CD14-positive monocyte (primary cell): ENCODE measurements at places on chromosomes 2 and 18.

GRCh38 chr2:28668106-28668814 lies 83.4 kb upstream of the PPP1CB start:
- DNase-seq: no peak

GRCh38 chr18:54181856-54182602 lies 42.4 kb downstream of the MBD2 start:
- no peak for DNase-seq

DNA sequence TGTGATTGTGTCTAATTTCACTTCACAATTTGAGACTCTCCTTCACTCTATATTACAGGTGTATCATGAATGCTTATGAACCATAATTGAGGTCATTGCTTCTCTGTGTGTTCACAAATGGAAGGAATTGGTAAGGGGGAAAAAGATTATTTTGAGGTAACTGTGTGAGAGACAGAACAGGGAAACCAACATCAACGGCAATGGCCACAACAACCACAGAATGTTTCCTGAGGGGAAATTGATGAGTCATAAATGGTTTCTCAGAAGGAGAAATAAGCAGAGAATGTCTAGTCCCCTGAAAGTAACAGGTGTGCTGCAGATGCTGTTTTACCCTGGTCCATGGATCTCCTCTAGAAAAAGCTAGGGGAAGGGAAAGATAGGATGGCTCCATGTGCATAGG lies 361.2 kb upstream of the GALNT5 start:
- DNase-seq: no peak

- no peak for DNase-seq
Measured at GRCh38 chr2:125427721-125428315, 1228.1 kb upstream of the GYPC start.

GRCh38 chr2:241036397-241036963 lies 38.1 kb downstream of the SNED1 start:
- DNase-seq: peak; percentile 3

GRCh38 chr2:54858021-54858681 lies 134.7 kb downstream of the EML6 start:
- no peak for DNase-seq

GRCh38 chr18:12005538-12006487 lies 24.5 kb downstream of the IMPA2 start:
- no peak for DNase-seq

- DNase-seq: no peak
Measured at GRCh38 chr2:240557101-240557751, 562 bp downstream of the ANKMY1 start.

DNA sequence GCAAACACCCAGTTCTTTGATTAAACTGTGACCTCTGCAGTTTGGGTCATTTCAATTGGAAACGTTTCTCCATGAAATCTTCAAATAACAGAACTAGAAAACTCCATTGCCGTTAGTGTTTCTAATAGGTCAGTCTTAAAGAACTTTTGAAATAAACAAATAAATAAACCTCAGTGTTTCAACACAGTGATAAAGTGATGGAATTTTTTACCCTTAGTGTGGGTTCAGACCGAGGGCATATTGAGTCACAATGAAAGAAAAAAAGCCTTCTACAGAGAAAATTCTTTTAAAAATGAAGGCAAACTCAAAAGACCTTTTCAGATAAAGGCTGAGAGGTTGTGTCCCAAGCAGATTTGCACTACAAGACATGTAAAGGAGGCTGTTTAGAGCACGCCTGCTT lies 149.6 kb downstream of the NCKAP5 start:
- no peak for DNase-seq

DNA sequence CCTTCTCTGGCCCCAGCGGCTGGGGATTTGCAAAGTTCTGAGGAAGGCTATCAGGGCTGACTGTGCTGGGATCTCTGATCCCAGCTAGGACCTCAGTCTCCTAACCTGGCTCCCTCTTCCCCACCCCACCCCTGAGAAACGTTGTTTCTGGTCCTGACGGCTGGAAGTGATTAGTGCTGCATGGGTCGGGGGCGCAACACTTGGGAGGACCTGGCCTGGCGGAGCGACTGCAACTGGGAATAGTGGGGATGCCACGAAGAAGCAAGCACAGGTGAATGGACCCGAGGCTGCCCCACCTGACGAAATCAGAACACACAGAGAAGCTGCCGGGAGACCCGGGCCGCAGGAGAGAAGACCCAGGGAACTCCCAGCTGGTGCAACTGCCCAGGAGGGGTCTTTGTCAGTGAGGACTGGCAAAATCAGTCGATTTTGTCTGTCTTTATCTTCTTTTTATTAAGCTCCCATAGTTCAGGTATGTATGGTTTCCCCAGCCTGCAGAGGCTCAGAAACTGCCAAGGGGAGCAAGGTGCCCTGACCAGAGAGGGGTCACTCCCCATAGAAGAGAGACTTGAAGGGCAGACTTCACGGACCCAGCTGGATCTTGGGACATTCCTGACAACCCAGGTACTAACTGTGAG lies 656 bp upstream of the LBX2 start:
- DNase-seq: no peak

DNA sequence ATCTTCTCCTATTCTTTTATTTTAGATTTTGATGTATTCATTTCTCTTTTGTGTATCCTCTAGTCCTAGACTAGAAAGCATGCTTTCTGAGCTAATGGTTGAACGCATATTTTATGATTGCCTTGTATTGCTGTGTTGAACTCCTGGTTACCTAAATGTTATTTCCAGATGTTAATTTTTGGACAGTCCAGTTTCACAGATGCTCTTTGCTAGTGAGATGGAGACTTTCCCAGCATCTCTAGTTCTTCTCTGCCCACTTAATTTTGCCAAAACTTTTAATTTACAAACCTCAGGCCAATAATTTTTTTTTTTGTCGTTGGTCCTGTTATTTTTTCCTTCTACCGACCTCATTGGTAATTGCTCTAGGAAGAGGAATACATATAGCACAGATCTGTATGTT lies 153.2 kb downstream of the HAUS1 start:
- DNase-seq: no peak

DNA sequence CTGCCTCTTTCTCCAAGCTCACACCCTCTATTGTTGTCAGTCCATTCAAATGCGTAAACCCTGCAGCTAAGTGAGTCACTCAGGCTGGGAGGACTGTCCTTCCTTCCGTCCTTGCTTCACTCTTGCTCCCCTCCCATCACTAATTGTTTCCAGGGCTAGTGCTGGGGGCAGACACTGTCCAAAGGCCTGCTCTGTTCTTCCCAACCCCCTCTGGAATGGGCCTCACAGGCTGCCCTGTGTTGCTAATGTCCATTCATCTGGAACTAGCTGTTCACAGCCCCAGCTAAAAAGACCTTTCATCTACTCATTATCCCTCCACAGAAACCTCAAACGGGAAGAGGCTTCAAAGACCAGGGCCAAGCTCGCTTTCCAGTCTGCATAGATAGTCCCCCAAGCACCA lies 31.9 kb upstream of the NRP2 start:
- DNase-seq: no peak

DNA sequence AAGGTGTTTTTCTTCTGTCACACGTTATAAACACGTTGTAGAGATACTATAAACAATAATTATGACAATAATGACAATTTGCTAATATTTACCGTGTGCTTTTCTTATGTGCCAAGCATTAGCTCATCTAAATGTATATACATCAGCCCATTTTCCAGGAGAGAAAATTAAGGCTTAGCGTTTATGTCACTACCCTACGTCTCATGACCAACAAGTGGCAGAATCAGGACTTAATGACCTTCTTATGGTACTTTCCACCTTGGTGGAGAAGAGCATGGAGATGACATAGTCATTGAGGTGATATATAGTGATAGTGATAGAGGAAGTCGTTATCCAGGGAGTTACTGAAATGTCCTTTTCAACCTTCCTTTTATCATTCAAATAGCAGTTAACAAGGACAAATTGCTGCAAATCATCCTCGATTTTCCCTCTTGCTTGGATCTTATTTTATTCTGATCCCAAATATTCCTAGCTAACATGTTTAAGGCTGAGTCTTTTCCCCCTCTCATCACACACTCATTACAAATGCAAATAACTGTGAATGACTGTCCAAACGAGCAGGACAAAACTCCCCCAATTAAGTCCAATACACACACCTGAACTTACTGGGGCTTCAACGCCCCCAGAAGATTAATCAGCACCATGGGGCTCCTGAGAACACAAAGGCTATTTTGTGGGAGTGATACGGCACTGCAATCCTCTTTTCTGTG lies 27.3 kb downstream of the SPRED2 start:
- no peak for DNase-seq

- DNase-seq: peak; percentile 54
Measured at GRCh38 chr2:9139491-9140443, 66.8 kb upstream of the ASAP2 start.

DNA sequence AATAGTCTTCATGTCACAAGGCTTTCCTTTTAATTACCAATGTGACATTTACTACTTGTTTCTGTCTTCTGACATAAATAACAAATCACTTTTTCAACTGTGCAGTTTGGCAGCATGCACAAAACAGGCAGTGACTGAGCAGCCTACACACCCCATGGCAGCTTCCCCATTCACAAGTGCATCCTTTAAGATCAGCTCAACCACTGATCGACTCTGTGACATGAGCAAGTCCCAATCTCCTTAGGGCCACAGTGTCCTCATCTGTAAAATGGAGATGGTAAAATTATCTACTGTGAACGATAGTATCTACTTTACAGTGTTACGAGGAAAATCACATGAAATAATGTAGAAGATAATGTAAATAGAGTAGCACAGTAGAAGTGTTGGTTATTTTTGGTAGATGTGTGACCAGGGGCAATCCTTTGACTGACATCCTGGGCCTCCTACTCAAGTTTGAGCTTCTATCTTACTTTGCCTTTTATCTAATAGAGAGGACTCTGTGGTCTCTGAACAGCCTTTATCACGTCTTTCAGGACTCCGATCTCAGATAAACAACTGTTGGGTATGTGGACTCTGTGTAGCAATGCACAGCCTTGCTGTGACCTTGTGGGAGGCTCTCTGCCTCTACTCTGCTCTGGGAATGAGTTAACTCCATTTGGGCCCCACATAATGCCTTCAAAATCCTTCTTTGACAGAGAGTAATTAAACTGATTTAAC lies 120.6 kb downstream of the PIGN start:
- DNase-seq: no peak

GRCh38 chr2:143258126-143258892 lies 129.1 kb downstream of the ARHGAP15 start:
- DNase-seq: no peak

- DNase-seq: peak; percentile 87
Measured at GRCh38 chr2:12694990-12695774, 21.6 kb upstream of the TRIB2 start.

DNA sequence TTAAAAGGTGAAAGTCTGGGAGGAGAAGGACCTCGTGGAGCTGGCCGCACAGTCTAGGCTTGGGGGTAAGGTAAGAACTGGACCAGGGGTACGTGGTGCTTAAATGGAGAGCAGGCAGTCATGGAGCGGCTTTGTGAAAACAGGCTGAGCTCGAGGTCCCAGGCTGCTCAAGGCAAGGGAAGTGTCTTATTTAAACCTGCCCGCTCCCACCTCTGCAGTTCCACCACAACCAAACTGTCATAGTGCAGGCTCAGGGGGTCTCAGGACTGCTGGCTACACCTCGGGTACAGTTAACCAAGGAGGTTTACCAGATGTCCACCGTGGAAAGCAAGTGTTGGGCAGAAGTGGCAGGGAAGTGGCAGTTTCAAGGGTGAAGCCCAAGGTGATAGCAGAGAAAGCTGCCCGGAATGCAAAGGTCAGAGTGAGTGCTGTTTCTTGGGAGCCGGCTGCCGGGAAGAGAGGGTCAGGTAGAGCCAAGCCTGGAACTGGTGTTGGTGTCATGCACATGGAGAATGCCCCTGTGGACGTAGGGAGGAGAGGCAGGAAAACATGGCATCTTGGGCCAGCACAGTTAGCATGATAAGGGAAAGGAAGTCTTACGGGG lies 203.3 kb downstream of the GBX2 start:
- no peak for DNase-seq

DNA sequence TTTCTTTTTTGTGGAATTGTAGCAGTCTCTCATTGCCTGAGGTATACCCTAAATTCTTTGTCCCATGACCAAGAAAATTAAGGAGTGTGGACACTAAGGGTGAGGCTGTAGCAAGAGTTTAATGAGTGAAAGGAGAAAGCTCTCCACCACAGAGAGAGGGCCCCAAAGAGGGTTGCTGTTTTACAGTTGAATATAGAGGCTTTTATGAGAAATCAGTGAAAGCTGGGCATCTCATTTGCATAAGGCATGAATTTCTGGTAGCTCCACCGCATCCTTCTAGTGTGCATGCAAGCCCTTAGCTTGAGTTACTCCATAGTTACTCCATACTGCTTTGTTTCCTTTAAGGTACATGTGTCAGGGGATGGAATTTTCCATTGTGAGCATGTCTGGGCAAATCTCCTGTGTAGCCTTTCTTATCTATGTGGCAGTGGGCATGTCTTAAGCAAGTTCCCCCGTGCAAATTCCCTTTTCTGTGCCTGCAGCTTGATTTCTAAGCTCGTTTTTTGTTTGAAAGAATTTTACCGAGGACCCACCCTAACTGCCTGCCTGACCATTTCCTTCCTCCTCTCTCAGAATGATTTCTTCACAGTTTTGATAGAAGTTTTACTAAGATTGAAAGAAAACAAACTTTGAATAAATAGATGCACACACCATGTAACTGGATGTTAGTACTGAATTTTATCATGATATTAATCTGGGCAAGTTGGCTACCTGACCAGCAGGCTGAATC lies 218.9 kb downstream of the PARD3B start:
- no peak for DNase-seq

- DNase-seq: no peak
Measured at GRCh38 chr2:71816815-71817214, 330.8 kb downstream of the CYP26B1 start.

DNA sequence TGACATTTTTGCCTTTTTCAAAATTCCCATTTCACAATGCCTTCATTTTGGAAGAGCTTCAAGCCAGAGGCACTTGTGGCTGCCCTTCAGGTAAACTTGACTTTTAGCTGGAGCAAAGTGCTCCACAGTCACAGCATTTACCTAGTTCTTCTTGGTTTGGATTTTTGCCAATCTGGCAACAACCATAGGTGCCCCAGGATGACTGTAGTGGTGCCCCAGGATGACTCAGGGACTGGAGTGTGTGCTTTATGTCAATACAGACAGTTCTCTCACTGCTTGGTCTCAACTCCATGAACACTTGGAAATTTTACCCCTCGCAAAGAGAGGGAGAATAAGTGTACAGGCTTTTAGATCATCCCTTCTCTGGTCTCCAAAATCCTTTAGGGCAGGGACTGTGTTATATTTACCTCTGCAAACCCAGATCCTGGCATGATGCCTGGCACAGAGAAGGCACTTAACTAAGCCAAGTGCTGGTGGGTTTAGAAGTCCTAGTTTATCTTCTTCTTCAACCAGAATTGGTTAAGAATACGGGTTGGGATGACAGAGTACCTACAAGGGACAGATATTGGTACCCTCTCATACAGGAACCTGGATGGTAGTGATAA lies 15.3 kb upstream of the PTPN4 start:
- no peak for DNase-seq
